Urinary bladder (tissue), 4 donors: ENCODE measurements at places on chromosomes 2 and 18.

DNA sequence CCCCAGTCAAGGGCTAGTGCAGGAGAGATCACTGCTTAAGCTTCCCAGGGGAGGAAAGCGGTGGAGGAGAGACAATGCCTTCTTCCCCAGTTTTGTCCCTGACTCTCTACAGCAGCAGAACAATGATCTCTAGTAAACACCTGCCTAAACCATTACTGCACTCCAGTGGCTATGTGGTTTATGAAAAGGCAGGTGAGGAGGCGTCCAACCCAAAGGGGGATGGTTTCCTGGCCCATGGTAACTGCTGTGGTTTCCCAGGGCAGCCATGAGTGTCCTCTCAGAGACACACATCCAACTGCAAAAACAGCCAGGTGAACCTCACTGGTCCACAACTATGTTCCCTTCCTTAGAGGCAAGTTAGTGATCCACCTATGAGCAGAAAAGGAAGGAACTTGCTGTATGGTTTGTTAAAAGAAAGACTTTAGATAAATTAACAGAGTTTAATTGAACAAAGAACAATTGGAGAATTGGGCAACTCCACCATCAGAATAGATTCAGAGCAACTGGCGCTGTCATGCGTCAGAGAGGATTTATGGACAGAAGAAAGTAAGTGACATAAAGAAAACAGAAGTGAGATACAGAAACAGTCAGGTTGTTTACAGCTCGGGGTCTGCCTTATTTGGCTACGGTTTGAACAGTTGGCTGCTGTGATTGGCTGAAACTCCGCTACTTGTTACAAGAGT, 4.8 kb upstream of the TTC39C start:
- DNase-seq: no peak

DNA sequence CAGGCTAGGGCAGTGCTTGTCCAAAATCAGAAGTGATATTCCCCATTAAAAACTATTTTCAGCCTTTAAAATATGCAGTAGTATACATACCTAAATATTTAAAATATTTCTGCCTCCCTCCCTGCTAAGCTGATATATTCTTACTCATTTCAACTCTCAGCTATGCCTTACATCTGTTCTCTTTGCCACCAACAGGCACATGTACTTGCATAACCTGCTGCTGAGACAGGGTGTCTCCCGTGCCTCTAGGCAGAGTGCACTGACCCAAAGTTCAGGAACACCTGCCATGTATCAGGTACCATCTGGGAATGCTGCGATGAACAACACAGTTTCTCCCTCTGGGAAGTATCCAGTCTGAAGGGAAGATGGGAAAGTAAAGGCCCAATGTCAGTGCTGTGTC, 91.7 kb downstream of the STK39 start:
- no peak for DNase-seq

DNA sequence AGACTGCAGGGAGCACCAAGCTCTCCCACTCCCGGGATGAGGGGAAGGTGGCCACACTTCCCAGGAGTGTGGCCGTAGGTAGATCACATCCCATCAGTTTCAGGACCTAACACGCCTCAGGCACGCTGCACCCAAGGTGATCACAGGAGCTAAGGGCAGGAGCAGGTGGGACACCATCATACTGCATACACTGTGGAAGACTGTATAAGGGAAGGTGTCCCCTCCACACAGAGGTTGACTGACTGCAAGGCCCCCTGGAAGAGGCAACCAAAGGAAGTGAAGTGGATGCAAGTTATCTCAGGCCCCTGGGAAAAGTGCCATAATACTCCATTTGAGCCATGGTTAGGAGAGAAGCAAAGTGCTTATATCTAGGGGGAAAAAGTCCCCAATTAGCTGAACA, 351.9 kb upstream of the SMIM21 start:
- no peak for DNase-seq

DNA sequence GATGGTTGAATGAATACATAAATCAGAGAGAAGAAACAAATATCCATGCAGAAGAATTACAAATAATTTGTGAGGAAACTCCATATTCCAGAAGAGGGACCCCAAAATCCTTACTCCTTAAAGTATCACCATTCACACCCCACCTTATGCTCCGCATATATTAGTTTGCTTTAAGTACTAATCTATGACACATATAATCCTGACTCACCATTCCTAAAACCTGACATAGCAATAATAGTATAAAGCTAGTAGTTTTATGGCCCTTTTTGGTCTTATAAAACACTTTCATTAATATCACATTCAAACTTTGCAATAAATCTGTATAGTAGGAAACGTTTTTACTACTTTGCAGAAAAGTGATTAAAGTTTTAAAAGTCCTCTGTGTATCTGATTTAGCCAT, 719.0 kb upstream of the SLC39A10 start:
- DNase-seq: no peak

DNA sequence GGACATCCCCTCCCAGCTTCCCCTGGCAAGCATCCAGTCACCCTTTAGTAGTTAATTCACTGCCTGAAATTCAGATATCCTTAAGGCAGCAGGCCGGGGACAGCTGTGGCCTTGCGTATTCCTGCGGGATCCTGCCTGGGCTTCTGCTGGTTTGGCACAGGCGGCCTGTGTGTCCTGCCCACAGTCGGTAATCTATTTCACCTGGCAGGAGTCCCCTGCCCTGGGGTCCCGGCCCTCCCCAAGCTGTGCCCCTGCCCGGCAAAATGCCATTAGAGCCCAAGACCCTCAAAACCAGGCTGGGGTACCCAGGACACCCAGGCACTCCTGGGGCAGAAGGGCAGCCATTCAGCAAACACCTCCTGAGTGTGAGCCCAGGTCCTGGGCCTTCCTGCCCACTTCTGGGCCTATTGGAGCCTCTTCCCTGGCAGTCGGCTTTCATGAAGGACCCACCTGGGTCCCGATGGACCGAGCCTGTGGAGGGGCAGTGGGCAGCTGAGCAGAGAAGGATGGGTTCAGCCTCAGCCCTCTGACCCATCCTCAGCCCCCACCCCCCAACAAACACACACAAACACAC, 11.6 kb downstream of the CROCC2 start:
- no peak for DNase-seq
